ENCODE measurements at places on chromosomes 12 and 14. TPM values are rescaled to one million over a fixed set of nuclear protein-coding genes. Genes with fewer than 3 reads are reported as not detected.

The MANSC4 gene
- not detected for polyA plus RNA-seq

- DNase-seq: peak; percentile 8
- H3K27me3 ChIP-seq: no peaks in the 10 kb centered on the region
- no peak overlapping the region for H3K4me3 ChIP-seq
Observed at GRCh38 chr12:93979189-93979588, 169.2 kb upstream of the PLXNC1 start.

DNA sequence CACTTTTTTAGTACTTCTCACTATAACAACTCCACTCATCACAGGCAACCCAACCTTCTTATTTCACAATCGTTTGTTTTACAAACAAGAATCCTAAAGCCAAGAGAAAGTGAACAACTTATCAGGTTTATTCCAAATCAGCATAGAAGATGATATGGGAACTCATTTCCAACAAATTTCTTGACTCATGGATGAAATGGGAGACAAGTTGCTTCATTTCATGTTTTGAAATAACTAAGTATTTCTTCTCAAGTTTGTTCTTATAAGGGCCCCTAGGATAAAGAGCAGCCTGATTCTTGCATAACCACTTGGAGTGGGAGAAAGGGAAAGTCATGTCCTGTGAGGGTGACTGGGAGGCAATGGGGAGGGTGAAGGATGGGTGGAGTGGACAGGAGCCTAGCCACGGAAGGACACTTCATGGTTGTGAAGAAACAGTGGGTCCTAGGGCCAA is 168.3 kb downstream of the DUSP6 start:
- DNase-seq: no peak
- no peak overlapping the region for H3K27ac ChIP-seq
- no peaks in the 10 kb centered on the region for H3K27me3 ChIP-seq
- H3K4me3 ChIP-seq: no peak overlapping the region
- H3K4me1 ChIP-seq: no peaks in the 10 kb centered on the region
- no peaks in the 10 kb centered on the region for H3K36me3 ChIP-seq

DNA sequence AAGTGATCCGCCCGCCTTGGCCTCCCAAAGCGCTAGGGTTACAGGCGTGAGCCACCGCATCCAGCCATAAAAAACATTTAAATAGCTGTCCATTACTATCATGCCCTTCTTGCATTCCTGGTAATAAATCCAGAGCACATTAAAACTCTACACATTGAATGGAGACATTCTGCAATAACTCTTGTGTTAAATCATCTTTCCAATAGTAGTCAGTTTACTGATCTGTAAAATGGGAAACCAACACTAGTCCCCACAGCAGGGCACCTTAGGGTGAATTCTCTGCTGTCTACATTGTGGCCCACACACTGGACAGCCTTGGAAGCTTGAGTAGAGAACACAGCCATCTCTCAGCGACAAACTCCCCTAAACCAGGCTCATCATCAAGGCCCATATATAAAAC is 85.5 kb upstream of the NUDT4 start:
- H3K4me1 ChIP-seq: peaks cover 9% of the 10 kb centered on the region
- H3K27me3 ChIP-seq: no peaks in the 10 kb centered on the region
- DNase-seq: no peak
- no peak overlapping the region for H3K27ac ChIP-seq
- H3K4me3 ChIP-seq: no peak overlapping the region

The CLEC2A gene
- polyA plus RNA-seq: not detected

The GPR132 gene
- polyA plus RNA-seq: 18.8 TPM

The E2F7 gene
- 27.9 TPM for polyA plus RNA-seq

- no peak overlapping the region for H3K4me3 ChIP-seq
- H3K27me3 ChIP-seq: no peaks in the 10 kb centered on the region
- no peak for DNase-seq
- H3K27ac ChIP-seq: no peak overlapping the region
- no peaks in the 10 kb centered on the region for H3K36me3 ChIP-seq
Observed at GRCh38 chr12:95674631-95675030, 115.9 kb downstream of the NTN4 start.

The SERPINA6 gene
- polyA plus RNA-seq: 0.11 TPM

- peaks cover 8% of the 10 kb centered on the region for H3K4me1 ChIP-seq
- no peaks in the 10 kb centered on the region for H3K36me3 ChIP-seq
Observed at GRCh38 chr12:14994610-14995009, 21.8 kb downstream of the PDE6H start.

The STXBP6 gene
- 2.8 TPM for polyA plus RNA-seq

GRCh38 chr14:24911324-24912109 is 138.4 kb downstream of the STXBP6 start:
- H3K27me3 ChIP-seq: no peaks in the 10 kb centered on the region
- DNase-seq: peak; percentile 27
- H3K4me1 ChIP-seq: no peaks in the 10 kb centered on the region
- H3K36me3 ChIP-seq: no peaks in the 10 kb centered on the region

The KIF21A gene
- 23.7 TPM for polyA plus RNA-seq
